ENCODE measurements at places on chromosomes 16 and 17.
A peak's percentile ranks its signal among the peaks of the same experiment; 100 is the strongest.

GRCh38 chr17:64160378-64160777, 30.4 kb upstream of the ERN1 start:
- no peak for DNase-seq

- DNase-seq: no peak
These were observed 30.4 kb downstream of the CACNG1 start for GRCh38 chr17:67074781-67075180.

- DNase-seq: no peak
These were observed 14.0 kb downstream of the TMEM92 start for GRCh38 chr17:50288306-50288705.

- no peak for DNase-seq
These were observed 33.3 kb upstream of the DYNLRB2 start for GRCh38 chr16:80507538-80507937.

DNA sequence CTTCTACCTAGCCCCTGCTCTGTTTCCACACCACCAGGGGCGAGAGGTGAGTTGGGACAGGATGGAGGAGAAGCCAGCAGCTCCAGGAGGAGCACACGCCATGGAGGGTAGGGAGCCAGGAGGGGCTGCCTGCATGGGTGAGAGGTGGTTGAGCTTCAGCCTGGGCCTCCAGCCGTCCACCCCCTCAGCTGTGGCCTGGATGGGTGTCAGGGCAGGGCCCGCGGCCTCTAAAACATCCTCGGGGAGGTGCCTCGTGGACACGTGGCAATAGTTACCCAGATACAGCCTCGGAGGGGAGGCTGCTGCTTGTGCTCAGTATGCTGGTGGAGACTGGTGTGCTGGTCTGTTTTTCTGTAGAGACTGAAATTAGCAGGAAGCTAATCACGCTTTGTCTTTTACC, 104.7 kb upstream of the GSE1 start:
- no peak for DNase-seq

DNA sequence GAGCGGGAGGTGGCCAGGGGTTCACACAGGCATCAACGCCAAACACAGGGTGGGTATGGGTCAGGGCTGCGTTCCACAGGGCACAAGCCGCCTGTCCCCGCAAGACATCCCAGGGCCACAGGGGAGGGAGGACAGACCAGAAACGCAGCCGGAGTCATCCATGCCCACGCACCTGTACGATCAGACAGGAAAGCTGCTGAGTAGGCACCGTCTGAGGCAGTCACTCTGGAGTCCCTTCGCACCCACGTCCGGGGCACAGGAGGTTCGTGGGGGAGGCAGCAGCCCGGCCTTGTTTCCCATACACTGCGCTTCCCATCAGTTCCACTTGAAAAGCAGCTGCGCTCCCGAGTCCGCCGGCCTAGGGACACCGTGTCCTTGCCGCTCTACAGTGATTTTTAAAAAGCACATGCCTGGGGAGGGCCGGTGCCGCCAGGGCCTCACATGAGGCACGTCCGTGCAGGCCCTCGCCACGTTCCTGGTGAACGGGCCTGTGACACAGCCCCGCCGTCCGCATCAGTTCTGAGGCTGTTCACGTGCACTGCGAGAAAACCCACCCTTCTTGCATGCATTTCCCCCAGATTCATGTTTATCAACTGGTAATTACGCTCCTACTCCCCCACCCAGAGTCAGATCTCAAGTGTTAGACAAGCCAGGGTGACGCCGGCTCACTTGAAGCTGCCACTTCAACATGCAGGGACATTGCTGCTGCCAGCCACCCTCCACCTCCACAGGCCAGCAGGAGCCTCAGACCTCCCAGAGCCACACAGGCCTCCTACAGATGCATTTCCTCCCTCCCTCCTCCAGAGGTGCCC, 34.8 kb downstream of the WDR45B start:
- DNase-seq: no peak

DNA sequence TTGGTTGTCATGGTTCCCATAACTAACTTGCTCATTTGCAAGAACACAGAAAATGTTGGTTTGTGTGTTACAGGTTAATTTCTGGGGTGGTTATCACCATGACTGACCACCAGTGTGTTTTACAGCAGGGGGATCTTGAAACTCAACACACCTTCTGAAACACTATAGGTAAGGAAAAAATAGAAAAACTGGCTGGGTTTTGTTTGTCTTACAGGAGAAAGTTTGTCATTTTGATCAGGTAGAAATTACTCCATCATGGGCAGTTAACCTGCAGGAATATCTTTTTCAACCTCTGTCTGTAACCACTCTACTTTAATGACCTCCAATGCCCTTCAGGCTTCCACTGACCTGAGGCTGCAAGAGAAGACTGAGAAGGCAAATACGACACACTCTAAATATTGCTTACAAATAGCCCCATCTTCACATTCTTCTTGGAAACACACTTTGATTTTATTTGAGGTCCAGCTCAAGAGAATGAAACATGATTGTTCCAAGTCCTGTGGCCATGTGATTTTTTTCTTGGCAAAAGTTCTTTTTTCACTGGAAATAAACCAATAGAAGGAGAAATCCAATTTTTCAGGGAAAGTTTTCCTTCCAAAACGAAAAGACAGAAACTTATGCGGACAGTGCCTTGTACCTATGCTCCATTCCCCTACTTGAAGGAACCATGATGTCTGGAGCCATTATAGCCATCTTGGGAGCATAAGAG, 428.7 kb upstream of the SALL1 start:
- no peak for DNase-seq

DNA sequence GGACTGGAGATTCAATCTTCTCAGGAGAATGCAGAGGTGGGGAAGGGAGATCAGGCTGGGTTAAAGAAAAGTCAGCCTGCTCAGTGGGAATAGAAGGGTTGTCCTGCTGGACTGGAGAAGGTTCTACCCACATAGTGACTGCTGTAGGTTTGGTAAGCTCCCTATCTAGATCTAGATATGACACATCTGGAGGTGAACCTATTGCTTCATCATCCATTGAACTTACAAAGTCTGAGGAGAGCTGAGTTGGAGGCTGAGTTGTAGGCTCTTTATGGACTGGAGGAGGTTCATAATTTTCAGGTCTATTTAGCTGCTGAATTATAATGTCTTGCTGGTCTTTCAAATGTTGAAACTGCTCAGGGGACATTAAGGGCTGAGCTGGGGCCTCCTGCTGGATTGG, 46.0 kb upstream of the NF1 start:
- DNase-seq: no peak

GRCh38 chr16:28279006-28279405, 13.3 kb upstream of the SBK1 start:
- DNase-seq: no peak

DNA sequence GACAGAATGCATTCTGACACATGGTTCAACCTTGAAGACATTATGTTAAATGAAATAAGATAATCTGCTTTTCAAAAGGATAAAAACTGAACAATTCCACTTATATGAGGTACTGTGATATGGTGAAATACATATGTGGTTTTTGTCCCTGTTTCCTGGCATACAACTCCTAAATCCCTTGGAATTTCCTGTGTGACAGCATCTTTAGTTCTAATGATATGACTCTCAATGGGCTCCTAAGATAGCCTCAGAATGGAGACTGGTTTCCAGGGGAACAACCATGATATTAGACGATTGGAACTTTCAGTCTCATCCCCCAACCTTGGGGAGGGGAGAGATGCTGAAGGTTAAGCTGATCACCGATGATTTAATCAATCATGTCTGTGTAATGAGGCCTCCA, 37.7 kb upstream of the PHLPP2 start:
- no peak for DNase-seq

DNA sequence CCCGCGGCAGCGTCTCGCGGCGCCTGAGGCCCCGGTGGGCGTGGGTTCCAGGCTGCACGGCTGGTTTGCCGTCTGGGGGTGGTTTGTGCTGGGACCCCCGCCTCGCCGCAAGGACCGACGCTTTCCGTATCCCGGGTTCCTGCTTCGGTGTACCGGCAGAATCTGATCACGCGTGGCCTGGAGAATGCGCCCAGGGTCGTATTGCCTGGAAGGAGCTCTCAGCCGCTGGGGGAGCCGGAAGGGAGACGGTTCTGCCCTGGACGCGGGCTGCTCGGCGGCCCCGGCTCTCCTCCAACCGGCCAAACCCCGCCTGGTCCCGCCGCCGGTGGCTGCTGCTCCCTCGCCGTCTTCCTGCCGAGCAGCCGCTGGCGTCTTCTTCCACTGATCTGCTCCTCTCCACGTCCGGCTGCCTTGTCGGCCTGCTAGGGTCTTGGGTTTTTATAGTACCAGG, 39.8 kb downstream of the ZNF778 start:
- DNase-seq: no peak

- no peak for DNase-seq
These were observed 7.7 kb upstream of the RAB40C start for GRCh38 chr16:582218-582613.

- no peak for DNase-seq
These were observed at the start of gene MT1F for GRCh38 chr16:56657555-56658326. Gene MT1F (plus strand): TSS chr16:56657959. CDS start chr16:56658059, 100 bp downstream.

GRCh38 chr17:59762049-59762823, 54.8 kb downstream of the VMP1 start:
- peak; percentile 90 for DNase-seq

DNA sequence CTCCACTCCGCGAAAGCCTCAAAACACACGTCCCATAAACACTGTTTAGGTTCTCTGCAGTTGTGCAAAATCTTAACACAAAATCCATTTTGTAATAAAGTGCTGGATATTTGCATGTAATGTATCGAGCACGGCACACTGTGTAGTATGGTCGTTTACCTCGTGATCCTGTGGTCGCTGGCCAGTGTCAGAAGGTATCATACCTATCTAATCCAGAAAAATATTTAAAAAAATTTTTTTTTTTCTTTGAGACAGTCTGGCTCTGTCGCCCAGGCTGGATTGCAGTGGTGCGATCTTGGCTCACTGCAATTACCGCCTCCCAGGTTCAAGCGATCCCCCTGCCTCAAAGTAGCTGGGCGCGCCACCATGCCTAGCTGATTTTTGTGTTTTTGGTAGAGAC, 996 bp downstream of the RPL38 start:
- no peak for DNase-seq

GRCh38 chr17:28662527-28662829, 473 bp downstream of the SUPT6H start:
- DNase-seq: no peak

- DNase-seq: no peak
These were observed 22.3 kb downstream of the SEZ6 start for GRCh38 chr17:28983286-28984230.
